Eye (tissue), 1 donor: ENCODE measurements at places on chromosomes 12 and 14.

DNA sequence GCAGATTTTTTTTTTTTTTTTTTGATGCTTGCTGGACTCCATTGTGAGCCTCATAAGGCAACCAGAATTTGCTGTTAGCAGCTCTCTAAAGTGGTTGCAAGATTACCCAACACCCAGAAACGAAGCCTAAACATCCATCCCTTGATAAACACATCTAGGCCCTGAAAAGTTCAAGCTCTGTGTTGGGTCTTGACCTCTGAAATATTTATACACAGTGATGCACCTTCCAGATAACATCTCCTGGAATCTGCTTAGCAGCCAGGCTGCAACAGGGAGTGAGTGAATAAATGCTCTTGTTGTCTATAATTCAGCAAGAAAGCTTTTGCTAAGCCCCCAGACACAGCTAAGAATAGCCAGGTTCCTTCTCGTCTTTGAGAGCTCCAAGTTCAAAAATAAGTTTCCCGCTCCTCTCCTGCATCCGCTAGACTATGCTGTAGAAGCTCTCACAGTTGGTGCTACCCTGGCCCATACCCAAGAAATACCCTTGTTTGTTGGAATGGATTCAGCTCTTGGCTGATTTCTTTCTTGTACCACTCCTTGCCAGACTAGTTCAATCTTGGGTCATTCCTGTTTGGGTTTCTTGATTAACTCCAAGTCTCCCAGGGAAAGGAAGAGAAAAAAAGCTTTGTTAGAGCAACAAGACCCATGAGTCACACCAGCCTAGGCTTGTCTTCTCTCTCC is 610.6 kb upstream of the TBX3 start:
- DNase-seq = no peak

GRCh38 chr12:54759751-54760150 is 94.6 kb upstream of the MUCL1 start:
- peak; percentile 2 for DNase-seq

- DNase-seq = peak; percentile 4
These were observed 1214.3 kb upstream of the TMEM132C start for GRCh38 chr12:127052511-127053232.

- no peak for DNase-seq
These were observed 363.4 kb upstream of the ATP2B1 start for GRCh38 chr12:90071996-90072395.

- no peak for DNase-seq
These were observed 1.3 kb upstream of the TEAD4 start for GRCh38 chr12:2957816-2958431.

GRCh38 chr14:96625426-96625985 is 123.3 kb downstream of the PAPOLA start:
- DNase-seq = peak; percentile 25

GRCh38 chr12:94560431-94561221 is 89.7 kb downstream of the TMCC3 start:
- peak; percentile 26 for DNase-seq

- no peak for DNase-seq
These were observed 15.3 kb downstream of the MAP3K12 start for GRCh38 chr12:53483979-53484377.

GRCh38 chr14:91348845-91349465 is 68.7 kb downstream of the CCDC88C start:
- no peak for DNase-seq

DNA sequence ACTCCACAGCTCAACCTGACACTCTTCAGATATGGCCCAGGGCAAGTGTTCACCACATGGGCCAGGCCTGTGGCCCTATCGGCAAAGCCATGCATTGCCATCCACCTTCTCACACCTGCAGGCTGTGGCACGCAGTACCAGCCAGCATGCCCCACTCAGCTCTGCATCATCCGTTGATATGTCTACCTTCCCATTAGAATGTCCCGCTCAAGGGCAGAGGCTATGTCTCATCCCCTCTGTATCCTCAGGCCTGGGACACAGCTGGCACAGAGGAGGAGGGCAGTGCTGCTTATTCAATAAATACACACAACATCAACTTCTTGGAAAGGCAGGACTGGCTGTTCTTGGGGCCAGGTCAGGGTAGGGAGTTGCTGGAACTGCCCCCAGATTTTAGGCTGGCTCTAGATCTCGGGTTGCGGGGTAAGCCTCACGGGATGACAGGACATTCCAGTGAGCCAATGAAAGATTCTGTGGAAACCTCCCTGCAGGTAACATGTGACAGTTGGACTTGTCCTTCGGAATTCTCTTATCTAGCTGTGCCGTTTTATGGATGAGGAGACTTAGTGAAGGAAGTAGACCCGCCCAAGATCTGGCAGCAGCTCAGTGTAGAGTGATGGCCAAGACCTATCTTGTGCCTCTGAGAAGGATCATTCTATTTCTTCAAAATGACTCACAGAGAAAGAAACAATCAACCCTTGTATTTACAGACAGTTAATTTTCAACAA is 25.6 kb downstream of the SYNE3 start:
- DNase-seq = no peak

GRCh38 chr12:52980096-52980649 is 26.1 kb upstream of the EIF4B start:
- peak; percentile 5 for DNase-seq

DNA sequence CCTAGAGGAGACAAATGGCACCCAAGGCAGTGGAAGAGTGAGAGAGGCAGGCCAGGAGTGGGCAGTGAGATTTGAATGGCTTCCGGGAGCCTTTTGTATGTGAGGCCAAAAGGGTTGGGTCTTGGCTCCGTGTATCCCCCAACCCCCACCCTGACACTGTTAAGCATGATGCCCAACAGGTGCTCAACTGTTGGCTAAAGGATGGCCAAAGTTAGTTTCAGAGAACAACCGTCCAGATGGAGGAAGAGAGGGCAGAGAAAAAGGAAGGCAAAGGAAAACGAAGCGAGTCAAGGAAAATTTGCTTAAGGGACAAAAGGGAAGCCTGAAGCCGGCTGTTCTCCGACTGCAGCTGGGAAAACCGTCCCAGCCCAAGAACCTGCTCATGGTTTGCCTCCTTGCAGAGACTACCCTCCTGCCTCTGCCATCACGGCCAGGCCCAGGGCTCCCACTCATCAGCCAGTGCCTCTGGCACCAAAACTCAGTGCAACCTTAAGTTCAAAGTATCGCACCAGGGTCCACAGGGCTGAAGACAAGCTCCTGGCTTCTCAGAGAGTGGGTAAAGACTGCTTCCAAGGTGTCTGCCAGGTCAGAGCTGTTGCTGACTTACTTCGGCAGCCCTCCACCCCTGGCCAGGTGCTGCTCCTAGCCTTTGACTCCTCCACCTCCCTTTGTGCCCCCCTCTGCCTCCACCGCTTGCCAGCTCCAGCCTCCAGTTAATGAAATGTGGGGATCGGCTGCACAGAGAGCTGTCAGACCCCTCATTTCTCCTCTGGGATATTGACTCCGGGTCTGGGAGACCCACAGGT is 4.2 kb upstream of the C1QL4 start:
- DNase-seq = no peak

GRCh38 chr14:40494483-40494882 is 1062.2 kb upstream of the FBXO33 start:
- no peak for DNase-seq

DNA sequence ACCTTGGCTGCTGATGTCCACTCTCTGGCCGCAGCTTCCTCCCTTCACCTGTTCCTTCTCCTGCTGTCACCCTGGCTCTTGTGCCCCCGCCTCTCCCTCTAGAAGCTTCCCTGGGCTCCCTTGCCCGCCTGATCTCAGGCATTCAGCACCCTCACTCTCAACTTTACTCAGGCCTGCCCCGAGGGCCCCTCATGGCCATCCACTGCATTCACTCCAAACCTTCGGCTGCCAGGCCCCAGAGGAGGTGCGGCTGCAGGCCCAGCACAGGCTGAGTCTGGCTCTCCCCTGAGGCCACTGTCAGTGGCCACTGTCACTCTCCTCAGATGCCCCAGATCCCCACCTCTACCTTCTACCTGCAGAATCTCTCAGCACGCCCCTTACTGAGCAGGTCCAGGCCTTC is 183.9 kb downstream of the ZFP36L1 start:
- no peak for DNase-seq

- DNase-seq = peak; percentile 84
These were observed 12.2 kb upstream of the SPTB start for GRCh38 chr14:64891839-64892375.

DNA sequence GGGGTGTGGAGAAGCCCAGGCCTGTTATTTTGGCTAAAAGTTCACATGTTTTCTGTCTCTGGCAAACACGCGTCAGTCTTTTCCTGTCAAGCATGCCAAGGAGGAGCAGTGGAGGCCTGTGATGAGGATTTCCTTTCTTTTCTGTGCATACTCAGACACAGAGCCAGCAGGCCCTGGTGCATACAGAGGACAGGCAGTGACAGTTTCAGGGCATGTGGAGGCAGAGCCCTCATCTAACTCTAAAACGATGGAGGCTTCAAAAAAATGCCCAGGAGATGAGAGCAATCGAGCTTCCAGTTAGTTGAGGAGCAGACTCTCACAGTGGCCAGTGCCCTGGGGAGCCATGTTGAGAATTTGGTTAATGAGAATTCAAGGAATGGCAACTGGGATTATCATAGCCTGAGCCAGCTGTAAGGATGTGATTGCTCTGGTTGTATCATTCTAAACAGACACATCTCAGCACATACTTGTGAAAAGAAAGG is 66.5 kb downstream of the TRAFD1 start:
- DNase-seq = no peak

GRCh38 chr12:115968211-115968610 is 309.3 kb downstream of the MED13L start:
- no peak for DNase-seq

GRCh38 chr14:104927432-104927816 is 2.7 kb downstream of the PLD4 start:
- no peak for DNase-seq

DNA sequence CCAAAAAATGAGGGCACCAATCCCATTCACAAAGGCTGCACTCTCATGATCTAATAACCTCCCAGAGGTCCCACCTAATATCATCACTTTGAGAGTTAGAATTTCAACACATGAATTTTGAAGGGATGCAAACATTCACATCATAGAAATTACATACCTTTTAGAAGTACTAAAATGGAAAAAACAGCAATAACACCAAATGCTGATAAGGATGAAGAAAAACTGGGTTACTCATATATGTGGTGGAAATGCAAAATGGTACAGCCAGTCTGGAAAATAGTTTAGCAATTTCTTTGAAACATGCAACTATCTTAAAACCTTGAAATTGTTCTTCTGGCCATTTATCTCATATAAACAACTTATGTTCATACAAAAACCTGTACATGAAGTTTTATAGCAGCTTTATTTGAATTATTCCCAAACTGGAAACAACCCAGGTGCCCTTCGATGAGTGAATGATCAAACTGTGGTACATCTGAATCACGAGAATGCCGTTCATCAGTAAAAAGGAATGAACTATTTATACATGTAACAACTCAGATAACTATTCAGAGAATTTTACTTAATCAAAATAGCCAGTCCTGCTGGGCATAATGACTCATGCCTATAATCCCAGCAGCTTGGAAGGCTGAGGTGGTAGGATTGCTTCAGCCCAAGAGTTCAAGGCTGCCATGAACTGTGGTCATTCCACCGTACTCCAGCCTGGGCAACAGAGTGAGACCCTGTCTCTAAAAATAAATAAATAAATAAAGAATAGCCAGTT is 109.4 kb upstream of the SSTR1 start:
- no peak for DNase-seq

DNA sequence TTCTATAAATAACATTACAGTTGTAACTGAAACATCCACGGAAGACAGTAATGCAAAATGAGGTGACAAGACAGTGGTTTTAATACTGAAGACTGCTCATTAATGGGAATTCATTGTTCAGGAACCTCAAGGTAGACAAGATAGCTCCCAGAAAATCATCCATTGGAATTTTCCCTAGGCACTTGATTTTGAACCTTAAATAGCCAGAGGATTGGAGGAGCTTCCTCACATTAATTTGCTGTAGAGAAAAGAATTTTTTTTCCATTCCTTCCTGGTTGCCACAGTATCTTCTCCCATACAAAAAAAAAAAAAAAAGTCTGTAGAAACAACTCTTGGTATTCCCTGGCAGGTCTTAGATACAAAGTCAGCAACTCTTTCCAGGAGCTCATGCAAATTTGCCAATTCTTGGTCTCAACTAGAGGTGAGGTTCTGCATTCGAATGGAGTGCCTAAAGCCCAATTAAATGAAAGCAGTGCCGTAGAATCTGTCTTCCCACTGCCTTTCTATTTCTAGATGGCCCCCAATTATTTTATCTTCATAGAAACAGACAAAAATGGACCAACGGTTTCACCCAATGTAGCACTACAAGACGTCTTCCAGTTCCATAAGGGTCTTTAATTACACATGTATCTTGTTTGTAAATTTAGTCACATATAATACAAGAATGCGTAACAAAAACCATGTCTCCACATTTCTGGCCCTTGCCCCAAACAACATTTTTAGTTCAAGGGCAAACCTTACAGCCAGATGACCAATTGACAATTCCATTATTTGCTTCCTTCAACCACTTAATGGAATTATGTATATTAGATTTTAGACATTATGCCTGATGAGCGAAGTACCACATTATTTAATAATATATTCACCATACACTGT is 13.5 kb downstream of the SLC38A2 start:
- no peak for DNase-seq

DNA sequence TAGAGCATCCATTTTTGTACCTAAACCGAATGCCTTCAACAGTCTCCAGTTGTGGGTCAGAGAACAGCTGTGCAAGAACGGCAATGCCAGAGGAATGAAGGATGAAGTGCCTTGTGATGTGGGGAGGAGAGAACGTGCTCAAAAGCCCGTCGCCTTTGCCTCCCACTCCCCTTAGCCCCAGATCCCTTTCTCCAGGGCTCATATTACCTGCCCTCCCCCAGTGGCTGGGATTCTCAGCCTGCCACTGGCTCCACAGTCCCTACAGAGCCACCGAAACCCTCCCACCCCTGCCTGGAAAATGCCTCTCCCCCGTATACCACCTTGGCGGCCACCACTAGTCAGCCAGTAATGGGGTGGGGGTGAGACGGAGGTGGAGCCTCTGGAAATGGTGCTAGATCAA is 158.5 kb downstream of the ZFP36L1 start:
- no peak for DNase-seq

DNA sequence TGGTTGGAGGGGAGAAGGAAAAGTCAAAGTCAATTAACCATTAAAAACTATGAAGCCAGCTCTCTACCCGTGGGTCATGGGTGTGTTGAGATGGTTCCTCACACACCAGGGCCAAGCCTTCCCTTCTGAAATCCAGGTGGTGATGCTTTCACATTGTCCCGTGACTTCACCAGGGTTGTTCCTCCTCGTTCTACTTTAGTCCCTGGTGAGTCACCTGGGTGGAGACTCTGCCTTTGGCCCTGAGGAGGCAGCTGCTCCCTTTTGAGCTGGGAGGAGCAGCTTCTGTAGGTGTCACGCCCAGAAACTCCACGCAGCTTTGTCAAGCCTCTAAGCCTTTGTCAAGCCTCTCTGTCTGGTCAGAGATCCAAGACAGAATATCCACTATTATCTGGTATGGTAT is 348.3 kb downstream of the BMP4 start:
- DNase-seq = no peak

- no peak for DNase-seq
These were observed 173.6 kb upstream of the ALG10B start for GRCh38 chr12:38142974-38143373.

- no peak for DNase-seq
These were observed 1.1 kb upstream of the GMFB start for GRCh38 chr14:54489731-54490444.
